Activated CD4-positive, CD25-positive, alpha-beta regulatory T cell treated with anti-CD3 and anti-CD28 coated beads, Interleukin-2, amount 50 U/mL, for 24 hours (primary cell): ENCODE measurements at places on chromosomes 16 and 17.

DNA sequence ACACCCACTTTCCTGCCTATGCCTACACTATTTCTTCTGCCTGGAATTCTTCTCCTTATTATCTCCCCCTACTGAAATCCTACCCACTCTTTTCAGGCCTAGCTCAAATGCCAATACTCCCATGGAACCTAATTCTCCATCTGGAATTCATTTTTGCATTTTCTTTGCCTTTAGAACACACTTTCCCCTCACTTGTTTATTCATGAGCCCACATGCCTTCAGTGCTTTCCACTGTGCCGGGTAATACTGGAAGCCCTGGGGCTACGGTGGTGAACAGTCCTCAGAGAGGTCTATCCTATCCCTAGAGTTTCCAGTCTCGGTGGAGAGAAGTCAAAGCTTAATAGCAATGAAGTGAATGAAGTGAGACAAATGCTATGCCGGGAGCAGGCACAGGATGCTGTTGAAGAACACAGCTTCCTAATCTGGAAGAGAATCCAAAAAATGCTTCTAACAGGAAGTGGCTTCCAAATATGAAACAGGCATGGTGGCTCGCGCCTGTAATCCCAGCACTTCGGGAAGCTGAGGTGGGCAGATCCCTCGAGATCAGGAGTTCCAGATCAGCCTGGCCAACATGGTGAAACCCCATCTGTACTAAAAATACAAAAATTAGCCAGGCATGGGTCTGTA, 322.4 kb downstream of the GRIN2A start:
- ATAC-seq = no peak

GRCh38 chr16:27991876-27992275, 71.6 kb downstream of the GSG1L start:
- no peak for ATAC-seq

DNA sequence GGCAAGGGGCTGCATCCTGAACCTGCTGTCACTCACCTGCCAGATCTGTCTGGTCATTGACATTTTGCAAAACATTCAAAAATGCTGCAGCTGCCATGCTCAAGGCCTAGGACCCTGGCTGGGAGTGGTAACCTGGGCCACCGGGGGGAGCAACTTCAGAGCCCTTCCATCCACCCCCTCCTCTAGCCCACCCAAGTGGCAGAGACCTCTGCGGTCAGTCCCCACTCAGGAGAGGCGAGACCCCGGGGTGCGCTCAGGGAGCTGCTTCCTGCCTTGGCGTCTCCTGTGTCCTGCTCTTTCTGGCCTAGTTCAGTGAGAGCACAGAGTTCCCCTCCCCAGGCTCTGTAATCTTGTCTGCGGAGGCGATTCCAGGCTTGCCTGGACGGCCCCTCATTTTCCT, 108.8 kb downstream of the CCDC182 start:
- no peak for ATAC-seq

- no peak for ATAC-seq
These were observed 4.1 kb upstream of the C1QTNF1 start for GRCh38 chr17:79019632-79020584.

DNA sequence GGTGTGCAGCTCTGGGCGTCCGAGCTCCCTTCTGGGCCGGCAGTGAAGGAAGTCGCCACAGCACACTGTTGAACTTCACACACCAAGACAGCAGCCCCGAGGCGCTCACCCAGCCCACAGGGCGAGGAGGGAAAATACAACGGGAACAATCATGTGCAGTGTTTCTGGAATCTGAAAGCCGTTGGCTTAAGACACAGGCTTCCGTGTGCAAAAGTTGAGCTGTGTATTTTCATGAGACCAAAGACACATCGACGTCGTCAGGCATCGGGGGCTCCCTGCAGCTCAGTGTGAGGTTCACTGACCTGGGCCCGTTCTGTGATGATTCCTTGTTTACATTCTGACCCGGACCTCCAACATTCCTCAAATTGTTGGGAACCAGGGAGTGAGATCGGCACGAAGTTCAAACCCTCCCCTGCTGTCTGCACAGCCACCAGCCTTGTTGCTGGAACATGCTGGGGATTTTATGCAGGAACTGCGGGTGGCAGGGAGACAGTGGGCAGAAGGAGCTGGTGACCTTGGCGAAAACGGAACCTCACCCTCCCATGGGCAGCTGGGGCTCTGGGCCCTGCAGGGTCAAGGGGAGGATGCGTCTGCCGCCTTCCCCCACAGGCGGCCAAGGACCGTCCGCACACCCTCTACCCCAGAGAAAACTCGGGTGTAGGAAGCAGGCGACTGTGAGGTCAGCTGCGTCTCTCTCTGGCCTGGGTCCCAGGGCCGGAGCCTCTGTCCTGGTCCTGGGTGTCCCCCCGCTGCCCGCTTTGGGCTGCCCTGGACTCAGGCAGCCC, 72.2 kb downstream of the METRNL start:
- ATAC-seq = no peak

DNA sequence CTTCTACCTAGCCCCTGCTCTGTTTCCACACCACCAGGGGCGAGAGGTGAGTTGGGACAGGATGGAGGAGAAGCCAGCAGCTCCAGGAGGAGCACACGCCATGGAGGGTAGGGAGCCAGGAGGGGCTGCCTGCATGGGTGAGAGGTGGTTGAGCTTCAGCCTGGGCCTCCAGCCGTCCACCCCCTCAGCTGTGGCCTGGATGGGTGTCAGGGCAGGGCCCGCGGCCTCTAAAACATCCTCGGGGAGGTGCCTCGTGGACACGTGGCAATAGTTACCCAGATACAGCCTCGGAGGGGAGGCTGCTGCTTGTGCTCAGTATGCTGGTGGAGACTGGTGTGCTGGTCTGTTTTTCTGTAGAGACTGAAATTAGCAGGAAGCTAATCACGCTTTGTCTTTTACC, 104.7 kb upstream of the GSE1 start:
- ATAC-seq = no peak

GRCh38 chr17:80737106-80738019, 192.7 kb downstream of the RPTOR start:
- peak; percentile 17 for ATAC-seq

- no peak for ATAC-seq
These were observed 559.8 kb downstream of the WWOX start for GRCh38 chr16:78659216-78659615.

DNA sequence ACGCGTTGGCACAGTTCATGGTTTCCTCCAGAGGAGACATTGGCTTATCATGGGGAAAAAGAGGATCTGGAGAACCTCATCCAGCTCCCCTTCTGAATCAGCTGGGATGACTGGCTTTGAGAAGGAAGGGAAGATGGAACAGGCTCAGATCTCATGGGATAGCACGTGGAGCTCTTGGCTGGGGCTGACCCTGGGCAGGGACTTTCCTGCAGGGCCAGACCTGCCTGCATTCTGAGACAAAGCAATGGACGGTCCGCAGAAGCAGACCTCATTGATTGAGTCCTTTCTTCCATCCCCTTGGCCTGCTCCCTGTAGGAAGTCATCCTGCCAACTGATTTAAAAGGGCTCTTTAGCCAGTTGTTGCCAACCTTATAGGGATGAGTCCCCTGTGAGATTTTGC, 26.2 kb downstream of the PLCD3 start:
- no peak for ATAC-seq

DNA sequence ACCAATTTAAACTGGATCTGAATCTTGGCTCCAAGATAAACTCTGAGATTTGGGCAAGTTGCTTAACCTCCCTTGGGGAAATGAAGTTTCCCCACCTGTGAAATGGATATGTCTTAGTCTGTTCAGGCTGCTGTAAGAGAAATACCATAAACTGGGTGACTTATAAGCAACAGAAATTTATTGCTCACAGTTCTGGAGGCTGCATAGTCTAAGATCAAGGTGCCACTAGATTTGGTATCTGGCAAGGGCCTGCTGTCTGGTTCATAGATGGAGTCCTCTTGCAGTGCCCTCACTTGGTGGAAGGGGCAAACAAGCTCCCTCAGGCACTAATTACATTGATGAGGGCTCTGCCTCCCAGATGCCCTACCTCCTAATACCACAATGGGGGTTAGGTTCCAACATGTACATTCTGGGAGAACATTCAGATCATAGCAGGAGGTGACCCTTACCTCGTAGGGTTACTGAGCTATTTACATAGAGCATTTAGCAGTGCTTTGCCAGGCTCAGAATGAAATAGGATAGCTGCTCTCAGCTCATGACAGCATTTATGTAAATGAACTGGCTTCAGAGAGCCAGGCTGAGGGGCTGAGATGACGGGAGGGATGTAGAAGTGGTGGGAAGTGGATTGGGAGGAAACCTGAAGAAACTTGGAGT, 83.9 kb downstream of the SPECC1 start:
- no peak for ATAC-seq

GRCh38 chr16:9257843-9258242, 166.4 kb downstream of the HAPSTR1 start:
- no peak for ATAC-seq

GRCh38 chr17:57538736-57539456, 206.2 kb downstream of the CCDC182 start:
- ATAC-seq = no peak

GRCh38 chr17:49511810-49512209, 16.7 kb downstream of the NGFR start:
- ATAC-seq = no peak

GRCh38 chr16:3311496-3311895, 6.2 kb downstream of the ZNF75A start:
- ATAC-seq = no peak

- ATAC-seq = no peak
These were observed 57.5 kb downstream of the CCDC182 start for GRCh38 chr17:57687642-57688041.

DNA sequence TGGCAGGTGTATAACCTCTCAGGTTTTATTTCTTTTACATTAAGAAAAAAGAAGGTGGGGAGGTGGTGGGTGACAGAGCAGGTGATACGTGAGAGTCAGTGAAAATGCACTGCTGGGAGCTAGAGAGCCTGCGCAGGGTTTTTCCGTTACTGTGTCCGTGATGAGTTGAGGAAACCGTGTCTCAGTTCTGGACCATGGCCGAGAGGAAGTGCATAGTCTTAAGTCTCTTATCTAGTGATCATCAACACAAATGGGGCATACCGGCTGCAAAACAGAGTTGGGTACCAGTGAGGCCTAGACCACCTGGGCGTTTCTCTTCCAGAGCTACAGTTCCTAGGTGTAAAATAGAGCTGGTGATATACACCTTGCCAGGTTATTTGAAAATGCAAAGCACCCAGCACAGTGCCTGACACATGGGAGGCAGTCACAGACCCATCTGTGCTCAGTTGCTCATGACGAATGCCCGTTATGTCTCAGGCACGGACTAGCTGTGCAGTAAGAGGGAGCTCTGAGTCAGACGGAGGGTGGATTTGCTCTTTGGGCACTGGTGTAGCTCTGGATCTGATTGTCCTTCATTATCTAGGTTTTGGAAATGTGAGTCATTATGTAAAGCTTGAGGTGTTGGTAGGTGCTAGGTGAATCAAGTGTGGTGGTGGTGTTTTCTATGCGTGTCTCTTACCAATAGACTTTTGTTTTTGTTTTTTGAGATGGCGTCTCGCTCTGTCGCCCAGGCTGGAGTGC, 60.9 kb downstream of the RPTOR start:
- peak; percentile 100 for ATAC-seq

DNA sequence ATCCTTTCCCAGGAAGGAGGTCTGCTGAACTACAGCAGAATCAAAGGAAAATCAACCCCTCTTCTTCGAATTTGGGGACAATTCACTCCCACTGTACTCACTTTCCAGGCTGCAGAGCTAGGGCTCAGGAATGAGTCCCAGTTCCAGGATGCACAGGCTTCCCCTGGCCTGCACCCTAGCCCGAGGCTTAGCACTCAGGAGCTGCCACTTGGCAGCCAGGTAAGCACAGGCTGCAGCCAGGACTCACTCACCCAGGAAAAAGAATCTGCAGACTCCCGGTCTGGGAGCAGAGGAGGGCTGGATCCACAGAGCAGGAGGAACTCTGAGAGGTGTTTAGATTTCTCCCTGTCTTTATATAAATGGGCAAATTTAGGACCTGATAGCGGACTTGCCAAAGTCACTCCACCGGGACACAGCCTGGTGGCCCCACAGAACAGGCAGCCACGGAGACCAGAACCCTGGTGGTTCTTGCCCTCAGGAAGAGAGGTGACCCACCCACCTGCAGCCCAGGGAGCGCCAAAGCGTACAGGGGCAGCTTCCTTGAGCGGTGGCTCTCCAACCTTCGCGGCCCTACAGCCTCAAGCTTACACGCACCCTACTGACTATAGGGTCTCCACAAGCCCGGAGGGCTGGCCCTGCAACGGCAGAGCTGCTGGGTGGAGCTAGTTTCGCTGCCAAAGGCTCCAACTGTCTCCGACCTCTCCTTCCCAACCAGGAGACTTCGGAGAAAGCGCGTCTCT, 4.8 kb downstream of the CBLN1 start:
- ATAC-seq = no peak

DNA sequence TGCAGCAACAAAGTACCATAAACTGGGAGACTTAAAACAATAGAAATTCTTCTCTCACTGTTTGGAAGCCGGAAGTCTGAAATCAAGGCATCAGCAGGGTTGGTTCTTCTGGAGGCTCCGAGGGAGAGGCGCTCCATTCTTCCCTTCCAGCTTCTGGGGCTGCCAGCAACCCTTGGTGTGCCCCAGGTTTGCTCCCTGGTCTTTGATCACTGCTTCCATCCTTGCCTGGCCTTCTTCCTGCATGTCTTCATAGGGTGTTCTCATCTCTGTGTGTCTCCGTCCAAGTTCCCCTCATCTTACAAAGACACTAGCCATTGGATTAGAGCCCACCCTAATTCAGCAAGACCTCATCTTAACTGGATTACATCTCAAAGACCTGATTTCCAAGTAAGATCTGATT, 35.3 kb upstream of the LRRC75A start:
- no peak for ATAC-seq

GRCh38 chr16:58399718-58400633, 7.7 kb downstream of the GINS3 start:
- peak; percentile 46 for ATAC-seq

DNA sequence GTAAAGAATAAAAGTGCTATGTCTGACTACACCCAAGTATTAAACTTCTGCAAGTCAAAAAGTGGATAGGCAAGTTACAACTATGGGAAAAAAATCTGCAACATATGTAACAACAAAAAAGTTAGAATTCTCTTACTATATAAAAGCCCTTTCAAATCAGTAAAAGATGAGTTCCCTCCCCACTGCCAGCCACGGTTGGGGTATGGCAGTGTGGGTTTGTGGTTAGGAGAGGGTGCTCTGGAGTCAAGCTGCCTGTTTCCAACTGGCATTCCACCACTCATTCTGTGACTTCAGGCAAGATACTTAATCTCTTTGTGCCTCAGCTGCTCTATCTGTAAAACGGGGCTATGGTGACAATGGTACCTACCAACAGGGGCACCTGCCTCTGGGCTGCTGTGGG, 26.6 kb upstream of the MFSD6L start:
- ATAC-seq = no peak

DNA sequence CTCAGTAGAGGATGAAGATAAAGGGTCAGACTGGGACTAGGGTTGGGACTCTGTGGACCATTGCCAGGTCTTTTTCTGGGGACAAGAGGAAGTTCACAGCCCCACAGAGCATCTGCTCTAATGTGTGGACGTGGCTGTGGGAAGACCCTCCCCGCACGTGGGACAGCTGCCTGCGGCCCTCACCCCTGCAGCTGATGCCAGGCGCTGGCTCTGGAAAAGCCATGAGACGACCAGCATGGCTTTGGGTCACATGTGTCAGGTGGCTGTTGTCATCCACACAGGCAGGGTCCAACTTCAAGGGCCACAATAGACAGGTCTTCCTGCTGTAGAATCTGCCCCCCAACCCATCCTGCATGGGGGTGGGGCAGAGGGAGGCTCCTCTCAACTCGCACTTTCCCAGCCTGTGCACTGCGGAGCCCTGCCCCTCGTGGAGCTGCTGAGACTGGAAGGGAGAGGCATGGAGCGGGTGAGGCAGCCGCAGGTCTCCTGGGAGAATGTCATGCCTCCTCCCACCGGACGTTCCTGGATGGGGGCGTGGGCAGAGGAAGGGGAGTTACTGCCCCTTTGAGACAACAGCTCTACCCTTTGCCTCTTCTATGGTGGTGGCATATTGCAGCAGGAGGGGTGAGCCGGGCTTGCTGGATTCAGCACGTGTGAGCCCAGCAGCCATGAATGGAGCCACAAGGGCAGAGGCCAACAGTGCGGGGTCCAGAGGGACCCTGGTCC, 53.4 kb downstream of the PIMREG start:
- ATAC-seq = no peak
